ENCODE measurements at places on chromosomes 12 and 14.

DNA sequence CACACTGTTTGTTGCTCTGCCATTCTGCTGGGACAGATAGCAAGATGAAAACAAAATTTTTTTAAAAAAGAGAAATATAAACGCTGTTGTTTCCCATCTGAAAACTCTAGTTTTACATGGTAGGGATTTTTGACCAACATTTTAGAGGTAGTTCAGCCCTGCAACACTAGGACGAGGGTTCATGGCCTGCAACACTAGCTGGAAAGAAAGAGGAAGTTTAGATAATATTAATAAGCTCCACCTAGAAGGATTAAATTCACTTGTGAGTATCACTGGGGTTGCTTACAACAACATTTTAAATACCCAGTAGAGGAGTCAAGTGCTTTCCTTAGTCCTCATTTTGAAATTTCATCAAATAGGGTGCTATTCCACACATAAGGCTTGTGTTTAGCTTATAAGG is 68.2 kb downstream of the SRGAP1 start:
- DNase-seq: no peak

- DNase-seq: no peak
These were observed 98.2 kb downstream of the SYNE2 start for GRCh38 chr14:63951021-63951420.

GRCh38 chr12:106490264-106490663 is 92.5 kb upstream of the RFX4 start:
- DNase-seq: no peak

DNA sequence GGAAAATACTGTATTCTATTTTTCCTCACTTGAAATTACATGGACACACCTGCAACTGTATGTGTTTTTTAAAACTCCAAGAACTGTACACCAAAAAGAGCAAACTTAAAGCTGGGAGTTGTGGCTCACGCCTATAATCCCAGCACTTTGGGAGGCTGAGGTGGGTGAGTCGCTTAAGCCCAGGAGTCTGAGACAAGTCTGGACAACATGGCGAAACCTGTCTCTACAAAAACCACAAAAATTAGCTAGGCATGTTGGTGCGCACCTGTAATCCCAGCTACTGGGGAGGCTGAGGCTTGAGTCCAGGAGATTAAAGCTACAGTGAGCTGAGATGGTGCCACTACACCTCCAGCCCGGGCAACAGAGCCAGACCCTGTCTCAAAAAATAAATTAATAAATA is 95.9 kb downstream of the SINHCAF start:
- DNase-seq: no peak

DNA sequence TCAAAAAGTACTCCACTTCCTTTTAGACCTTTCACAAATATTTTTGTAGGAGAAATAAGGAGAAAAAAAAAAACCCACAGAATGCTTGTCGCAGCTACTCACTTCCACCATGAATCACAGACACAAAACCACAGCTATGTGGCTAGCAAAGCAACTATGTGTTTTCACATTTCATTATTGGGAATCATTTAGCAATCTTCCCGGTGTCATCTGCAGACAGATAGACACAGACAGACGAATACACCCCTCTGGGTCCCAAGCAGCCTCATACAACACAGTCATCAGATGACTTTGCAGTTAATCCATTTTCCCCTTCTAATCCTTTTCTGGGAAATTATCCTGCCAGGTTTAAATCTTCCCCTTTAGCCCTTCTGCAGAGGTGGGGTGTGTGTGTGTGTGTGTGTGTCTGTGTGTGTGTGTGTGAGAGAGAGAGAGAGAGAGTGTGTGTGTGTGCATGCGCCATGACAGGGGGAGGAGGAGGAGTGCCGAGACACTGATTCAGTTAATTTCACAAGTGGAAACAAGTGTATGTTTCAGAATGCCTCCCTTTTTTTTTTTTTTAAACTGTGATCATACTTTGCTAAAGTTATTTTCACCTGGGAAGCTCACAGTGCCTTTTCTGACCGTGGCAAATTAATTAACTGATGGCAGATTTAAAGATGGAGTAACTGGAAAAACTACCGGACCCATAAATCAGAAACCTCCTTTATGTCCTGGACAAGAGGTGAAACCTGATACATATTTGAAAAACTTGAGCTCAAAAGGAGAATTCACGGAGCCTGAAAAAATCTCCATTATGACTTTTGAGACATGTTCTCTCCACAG is 39.9 kb downstream of the LTBP2 start:
- no peak for DNase-seq

- no peak for DNase-seq
These were observed 5.0 kb downstream of the CMKLR1 start for GRCh38 chr12:108333898-108334699.

DNA sequence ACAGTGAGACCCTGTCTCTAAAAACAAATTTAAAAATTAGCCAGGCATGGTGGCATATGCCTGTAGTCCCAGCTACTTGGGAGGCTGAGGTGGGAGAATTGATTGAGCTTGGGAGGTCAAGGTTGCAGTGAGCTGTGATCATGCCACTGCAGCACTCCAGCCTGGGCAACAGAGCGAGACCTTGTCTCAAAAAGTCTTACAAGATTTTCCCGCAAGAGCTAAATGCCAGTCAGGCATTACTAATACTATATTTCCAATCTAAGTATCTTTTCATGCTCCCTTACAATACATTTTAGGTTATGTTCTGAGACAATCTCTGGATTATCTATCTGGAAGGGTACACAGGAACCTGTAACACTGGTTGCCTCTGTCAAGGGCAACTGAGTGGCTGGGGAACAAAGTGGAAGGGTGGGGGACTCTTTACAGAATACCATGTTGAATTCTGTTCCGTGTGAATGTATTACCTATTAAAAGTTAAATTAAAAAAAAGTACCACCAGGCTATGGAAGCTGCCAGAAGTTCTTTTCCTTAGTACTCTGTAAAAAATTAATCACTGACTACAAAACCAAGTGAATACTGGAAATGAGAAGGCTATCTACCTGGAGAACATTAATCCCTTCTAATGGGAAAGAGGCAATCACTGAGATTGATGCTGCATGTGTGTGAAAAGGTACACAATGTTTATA is 56.7 kb downstream of the BTBD7 start:
- DNase-seq: no peak

- DNase-seq: no peak
These were observed 19.3 kb upstream of the IL22 start for GRCh38 chr12:68272732-68273131.

DNA sequence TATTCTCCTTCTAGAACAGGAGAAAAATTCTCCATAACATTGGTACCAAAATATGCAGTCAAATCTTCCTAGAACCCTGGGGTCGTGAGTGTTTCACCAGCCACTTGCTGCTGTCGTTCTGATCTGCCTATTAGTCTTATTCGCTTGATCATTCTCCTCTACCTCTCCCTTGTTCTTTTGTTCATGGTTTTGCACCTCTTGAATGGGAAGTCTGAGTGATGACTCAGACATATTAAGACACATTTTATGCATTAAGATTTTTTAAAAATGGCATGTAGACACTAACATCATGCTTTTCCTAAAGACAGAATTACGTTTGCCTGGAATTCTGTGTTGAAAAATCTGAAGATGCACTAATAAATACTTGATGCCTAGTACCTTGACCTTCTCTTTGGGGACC is 159.2 kb upstream of the LRIG3 start:
- DNase-seq: no peak

DNA sequence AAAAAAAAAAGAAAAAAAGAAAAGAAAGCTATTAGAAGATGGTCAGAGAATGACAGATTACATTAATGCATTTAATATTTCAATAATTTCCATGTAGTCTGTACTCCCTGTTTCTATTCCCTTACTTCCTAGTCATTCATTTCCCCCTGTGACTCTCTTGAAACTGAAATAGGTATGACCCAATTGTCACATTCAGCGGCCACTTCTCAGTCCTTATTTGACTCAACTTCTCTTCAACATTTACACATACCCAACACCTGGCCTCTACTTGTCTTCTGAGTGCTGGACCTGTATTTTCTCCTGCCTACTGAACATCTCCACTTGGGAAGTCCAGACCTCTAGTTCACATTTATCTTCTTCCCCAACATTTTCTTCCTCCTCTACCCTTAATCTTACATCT is 7.2 kb downstream of the EEA1 start:
- no peak for DNase-seq

GRCh38 chr14:100548939-100549338 is 38.3 kb downstream of the BEGAIN start:
- DNase-seq: no peak

GRCh38 chr12:89845366-89845765 is 136.7 kb upstream of the ATP2B1 start:
- DNase-seq: no peak

- no peak for DNase-seq
These were observed 278.8 kb downstream of the ZFP36L1 start for GRCh38 chr14:68513838-68514607.

DNA sequence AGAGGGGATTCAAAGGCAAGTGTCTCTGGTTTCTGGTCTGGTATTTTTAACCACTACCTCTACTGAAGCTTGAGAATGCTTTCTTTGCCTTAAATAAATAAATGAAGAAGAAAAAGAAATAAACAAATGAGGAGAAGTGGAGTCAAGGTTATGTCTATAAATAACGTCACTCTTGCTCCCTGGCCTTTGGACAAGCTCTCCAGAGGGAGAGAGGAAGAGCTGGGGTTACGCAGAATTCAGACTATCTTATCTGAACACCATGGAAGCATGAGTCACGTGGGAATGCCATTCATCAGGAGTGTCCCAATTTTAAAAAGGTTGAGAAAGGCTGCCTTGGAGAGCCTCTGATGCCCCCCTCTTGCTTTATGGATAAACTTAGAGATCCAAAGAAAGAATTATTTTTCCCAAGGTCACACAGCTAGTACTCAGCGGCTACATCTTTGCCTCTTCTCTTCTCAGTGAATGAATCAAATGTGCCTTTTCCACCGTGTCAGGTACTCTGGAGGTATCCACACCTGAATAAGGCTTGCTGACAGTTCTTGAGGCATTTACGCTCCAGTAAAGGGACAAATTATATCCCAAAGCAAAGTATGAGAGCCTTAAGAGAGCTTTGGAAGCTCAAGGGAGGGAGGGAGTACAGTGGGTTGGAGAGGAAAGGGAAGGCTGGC is 12.9 kb upstream of the MSI1 start:
- no peak for DNase-seq

GRCh38 chr12:31728289-31728916 is 418 bp downstream of the AMN1 start:
- DNase-seq: no peak

- no peak for DNase-seq
These were observed 8.5 kb downstream of the VASH1 start for GRCh38 chr14:76769636-76770292.

DNA sequence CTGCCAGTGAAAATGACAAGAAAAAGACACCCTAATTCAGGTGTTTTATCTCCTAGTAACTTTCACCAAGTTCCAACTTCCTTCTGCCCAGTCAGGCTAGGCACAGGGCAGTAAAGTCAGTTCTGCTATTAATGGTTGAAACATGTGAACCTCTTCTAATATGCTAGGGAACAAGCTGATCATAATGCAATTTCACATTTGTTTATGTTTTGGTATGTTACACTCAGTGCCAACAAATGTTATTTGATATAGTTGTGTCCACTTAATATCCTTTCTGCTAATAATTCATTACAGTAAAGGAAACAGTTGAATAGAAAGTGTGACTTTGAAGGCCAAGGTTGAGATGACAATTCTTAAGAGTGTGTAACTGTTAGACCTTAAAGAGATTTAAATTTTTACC is 17.2 kb downstream of the NT5DC3 start:
- no peak for DNase-seq

DNA sequence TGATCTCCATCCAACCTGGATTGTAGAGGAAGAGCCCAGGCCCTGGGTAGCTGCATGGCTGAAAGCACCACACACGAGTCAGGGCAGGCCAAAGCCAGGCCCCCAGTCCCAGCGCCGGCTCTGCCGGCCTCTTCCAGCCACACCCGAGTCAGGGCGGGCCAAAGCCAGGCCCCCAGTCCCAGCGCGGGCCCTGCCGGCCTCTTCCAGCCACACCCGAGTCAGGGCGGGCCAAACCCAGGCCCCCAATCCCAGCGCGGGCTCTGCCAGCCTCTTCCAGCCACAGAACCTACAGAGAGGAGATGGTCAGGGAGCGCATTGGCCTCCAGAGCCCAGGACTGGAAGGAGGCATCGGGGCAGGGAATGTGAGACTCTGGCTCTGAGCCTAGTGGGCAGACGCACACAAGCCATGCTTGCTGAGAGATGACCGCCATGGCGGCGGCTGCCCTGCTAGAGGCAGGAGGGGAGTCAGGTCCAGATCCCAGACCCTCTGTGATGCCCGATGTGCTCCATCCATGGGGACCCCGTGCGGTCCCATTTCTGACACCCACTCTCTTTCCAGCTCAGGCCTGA is 30.2 kb downstream of the BEGAIN start:
- DNase-seq: no peak

- no peak for DNase-seq
These were observed 22.3 kb downstream of the ATG14 start for GRCh38 chr14:55389330-55389729.

GRCh38 chr14:103909531-103910261 is 18.6 kb upstream of the TDRD9 start:
- no peak for DNase-seq

DNA sequence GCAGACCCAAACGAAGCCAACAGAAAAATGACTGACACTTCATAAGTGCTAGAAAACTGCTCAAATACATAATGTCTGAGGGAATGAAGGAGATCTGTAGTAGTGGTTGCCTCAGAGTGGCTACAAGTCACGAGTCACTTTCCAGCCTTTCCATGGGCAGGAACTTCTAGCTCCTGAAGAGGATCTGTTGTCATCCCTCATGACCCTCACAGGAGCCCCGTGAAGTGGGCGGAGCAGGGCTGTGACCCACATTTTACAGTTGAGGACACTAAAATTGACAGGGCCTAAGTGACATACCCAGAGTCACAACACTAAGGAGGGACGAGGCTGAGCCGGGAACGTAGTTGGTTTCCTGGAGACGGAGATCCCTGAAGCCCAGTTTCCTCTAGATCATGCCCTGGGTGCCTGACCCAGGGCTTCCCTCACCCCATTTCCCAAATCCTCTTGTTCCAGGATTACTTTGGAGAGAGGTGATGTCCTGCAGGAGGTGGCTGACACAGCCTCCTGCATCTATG is 45.8 kb upstream of the P2RX7 start:
- no peak for DNase-seq

GRCh38 chr14:67245104-67245503 is 3.9 kb downstream of the PALS1 start:
- DNase-seq: no peak

GRCh38 chr14:19873178-19873577 is 1.8 kb upstream of the OR4K2 start:
- DNase-seq: no peak

DNA sequence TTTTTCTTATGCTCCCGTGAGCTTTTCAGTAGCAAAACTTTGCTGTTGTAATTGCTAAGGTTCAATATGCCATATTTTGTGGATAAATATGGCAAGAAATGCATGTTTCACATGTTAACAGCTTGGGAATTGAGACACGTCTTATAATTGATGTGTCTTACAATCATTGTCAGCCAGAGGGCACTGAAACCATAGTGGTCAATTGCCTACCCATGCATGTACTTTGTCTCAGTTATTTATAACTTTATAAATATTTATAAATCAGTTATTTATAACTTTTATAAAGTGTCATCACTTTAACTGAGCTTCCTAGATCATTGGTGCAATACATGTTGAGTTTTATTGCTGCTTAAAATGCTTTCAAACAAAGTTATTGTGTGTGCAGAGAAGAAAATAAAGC is 82.0 kb downstream of the CATSPERB start:
- DNase-seq: no peak

GRCh38 chr12:69117566-69118266 is 121.7 kb upstream of the CPSF6 start:
- DNase-seq: no peak

- DNase-seq: peak; percentile 55
These were observed at the start of gene SEC23A for GRCh38 chr14:39102969-39103957. Gene SEC23A (minus strand): TSS chr14:39103235. CDS start chr14:39096118, 7,117 bp downstream.
